ENCODE measurements at places on chromosomes 16 and 17.

- DNase-seq = no peak
These were observed at the start of gene BICDL2 for GRCh38 chr16:3036726-3037315. Gene BICDL2, minus strand, starts transcription at chr16:3036944. Its CDS starts 1,448 bp downstream, at chr16:3035496.

DNA sequence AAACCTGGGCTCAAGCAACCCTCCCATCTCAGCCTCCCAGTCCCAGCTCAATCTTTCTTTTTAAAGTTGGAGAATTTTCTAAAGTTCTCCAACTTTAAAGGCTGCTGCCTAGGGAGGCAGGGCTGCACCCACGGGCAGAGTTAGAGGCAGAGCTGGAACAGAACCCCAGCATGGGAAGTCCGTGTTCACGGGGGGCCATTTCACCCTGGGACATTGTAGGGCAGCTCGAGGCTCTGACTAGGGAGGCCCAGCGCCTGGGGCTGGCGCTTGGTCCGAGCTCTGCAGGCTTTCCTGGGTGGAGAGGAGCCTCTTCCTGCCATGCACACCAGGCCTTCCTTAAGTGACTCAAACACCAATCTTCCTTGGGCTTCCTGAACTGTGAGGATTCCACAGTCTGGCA, 70.2 kb downstream of the CYLD start:
- no peak for DNase-seq

- DNase-seq = no peak
These were observed 51.5 kb downstream of the GTF3C1 start for GRCh38 chr16:27498031-27498825.

DNA sequence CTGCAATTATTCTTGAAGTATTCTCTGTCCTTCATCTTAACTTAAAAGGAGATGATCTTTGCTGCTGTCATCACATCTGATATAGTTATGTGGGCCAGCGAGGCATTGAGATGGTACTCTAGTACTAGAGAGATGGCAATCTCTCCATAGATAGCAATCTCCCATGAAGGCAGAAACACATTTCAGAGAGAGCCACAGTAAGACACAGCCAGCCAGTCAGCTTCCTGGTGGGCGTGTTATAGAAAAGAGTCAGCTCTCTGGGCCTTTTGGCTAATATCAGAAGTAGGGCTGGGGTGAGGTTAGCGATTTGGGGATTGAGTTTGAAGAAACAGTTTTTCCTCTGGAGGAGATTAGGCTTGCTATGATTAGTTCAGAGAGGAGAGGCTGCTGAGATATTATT, 22.6 kb upstream of the EFCAB13 start:
- DNase-seq = no peak

DNA sequence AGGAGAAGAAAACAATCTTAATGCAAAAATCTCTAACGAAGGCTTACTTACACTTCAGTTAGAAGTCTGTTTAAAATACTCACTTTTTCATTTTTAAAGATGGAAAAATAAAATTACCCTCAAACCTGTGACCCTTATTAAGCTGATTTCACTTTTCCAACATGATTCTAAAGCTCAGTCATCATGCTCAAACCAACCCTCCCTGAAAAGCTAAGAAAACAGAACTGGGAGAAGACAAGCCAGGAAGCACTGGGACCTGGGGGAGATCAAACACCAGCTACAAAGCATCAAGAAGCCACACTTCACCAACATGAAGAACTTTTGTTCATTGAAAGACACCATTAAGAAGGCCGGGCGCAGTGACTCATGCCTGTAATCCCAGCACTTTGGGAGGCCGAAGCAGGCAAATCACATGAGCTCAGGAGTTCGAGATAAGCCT, 88.8 kb downstream of the LITAF start:
- DNase-seq = peak; percentile 13

DNA sequence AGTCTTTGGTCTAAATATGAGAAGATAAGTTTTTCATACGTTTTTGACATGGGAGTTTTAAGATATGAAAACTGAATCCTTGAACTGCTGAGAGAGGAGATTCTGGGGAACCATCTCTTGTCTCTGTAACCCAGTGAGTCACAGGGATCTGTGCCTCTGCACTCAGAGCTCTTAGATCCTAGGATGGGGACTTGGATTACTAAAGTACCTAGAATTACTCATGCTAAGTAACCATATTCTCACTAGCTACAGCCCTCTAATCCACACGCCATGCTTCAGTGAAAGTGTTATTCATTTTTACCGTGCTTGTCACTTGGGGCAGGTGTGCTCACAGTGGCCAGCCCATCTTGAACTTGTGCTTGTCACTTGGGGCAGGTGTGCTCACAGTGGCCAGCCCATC, 2.0 kb downstream of the MRM3 start:
- no peak for DNase-seq

GRCh38 chr17:58531661-58532554, 17.5 kb upstream of the MTMR4 start:
- DNase-seq = no peak

DNA sequence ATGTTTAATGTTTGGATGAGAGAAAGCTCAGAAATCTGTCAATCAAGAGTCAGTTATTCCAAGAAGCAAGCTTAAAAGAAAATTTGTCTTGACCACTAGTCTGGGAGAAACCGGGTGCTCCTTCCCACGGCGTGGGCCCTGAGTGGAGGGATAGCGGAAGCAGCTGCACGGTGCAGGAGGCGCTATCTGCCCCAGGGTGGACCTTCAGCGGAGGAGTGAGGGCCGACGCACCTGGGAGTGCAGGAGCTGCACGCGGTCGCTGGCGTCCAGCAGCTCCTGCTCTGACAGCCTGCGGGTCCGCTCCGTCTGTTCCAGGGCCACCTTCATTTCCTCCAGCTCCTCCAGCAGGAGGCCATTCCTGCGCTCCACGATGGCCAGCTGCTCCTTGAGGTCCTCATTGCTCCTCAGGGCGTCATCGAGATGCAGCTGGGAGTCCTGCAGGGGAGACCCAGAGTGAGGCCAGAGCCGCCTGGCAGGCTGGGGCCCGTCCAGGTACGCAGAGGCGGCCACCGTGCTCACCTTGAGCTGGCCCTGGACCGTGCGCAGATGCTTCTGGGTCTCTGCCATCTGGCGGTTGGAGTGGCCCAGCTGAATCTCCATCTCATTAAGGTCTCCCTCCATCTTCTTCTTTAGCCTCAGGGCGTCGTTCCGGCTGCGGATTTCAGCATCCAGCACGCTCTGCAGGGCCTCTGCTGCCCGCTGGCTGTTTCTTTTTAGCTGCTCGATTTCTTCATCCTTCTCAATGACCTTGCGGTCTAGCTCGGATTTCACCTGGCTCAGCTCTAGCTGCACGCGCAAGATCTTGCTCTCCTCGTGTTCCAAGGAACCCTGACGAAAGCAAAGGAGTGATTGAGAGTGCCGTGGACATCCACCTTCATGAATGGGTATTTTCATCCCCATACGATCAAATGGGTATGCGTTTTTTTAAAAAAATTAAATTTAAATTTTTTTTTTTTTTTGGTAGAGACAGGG, 63.5 kb downstream of the MYH13 start:
- DNase-seq = no peak

DNA sequence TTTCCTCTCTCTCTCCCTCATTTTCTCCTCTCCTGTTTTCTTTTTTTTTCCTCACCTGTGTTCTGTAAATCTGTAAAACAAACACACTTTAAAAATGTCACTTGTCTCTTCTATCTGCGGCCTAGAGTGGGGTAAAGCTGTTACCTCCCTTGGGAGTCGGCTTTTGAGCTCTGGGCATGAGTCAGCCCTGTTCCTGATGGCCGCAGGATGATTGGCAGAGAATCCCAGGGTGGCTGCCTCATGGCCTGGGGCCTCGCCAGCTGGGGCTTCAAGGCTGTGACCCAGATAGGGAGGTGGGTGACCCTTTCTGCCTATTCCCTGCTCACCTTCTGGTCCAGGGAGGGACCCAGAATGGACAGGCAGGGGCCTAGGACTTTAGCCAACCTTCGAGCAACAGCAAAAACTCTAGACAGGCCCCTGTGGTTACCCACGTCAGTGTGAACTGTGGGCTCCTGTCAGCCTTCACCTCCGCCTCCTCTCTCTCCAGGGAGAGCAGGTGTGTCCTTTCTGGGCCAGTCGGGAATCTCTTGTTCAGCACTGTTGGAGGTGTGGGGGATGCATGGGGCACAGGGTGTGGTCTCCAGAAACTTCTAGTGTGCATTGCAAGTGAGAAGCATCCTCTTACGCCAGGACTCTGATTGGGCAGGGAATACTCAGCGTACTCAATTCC, 87.4 kb downstream of the RAP1GAP2 start:
- DNase-seq = no peak

DNA sequence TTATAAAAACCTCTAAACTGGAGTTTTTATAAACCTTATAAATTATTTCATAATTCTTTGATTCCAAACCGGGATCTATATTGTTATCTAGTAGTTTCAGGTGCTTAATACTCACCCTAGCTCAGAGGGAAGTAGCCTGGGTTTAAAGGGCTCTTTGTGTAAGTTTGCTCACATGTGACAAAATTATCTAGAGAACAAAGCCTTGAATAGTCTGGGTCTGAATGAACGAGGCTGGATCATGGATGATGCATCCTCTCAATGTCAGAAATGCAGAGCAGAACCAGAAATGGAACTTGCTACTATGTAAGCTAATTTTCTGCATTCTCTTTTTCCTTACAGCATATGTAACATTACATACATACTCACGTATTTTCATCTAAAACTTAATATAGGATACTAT, 103.9 kb upstream of the NETO2 start:
- DNase-seq = no peak

DNA sequence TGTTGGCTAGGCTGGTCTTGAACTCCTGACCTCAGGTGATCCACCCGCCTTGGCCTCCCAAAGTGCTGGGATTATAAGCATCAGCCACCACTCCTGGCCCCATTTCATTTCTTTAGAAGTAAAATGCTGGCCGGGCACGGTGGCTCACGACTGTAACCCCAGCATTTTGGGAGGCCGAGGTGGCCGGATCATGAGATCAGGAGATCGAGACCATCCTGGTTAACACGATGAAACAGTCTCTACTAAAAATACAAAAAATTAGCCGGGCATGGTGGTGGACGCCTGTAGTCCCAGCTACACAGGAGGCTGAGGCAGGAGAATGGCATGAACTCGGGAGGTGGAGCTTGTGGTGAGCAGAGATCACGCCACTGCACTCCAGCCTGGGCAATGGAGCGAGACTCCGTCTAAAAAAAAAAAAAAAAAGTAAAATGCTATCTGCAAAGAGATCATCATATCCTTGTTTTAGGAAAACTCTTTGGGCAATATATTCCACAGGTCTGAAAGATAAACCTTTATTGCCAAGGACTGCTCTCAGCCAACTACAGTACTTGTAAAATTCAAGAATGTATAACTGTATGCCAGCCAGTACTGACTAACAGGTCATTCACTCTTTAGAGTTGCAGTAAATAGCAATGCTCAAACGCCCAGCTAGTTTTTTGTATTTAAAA, 3.8 kb downstream of the GJC1 start:
- no peak for DNase-seq

GRCh38 chr17:45123076-45123770, 9.1 kb downstream of the PLCD3 start:
- no peak for DNase-seq

GRCh38 chr17:43530288-43531081, 15.7 kb downstream of the ETV4 start:
- DNase-seq = peak; percentile 90

DNA sequence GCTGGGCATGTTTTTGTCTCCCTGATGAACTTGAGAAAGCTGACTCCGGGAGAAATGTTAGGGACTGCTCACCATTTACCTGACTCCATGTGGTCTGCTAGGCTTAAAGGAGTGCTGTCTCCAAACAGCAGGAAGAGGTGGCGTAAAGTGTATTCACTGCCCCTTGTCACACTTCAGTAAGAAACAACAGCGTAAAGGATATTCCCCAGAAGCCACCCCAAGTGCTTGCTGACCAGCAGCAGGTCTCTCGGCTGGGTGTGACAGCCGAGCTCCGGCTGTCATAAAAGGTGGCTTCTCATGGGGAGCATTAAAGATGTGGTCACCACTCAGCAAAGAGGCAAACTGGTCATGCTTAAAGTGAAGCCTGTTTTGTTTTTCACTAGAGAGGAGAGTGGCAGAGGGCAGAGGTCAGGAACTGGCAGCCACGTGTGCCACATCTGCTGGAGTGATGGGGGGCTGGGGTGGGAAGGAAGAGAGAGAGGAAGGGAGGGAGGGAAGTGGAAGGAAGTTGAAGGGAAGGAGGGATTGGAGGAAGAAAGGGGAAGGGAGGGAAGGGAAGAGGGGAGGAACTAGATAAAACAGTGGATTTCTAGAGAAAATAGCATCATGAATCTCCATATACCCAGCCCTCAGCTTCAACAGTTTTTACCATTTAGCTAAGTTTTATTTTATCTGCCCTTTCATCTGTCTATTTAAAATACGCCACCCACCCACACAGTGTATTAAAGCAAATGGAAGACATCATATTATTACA, 119.3 kb downstream of the CLEC16A start:
- no peak for DNase-seq

GRCh38 chr16:57720142-57720575, 15.4 kb upstream of the KATNB1 start:
- peak; percentile 54 for DNase-seq

GRCh38 chr17:13490427-13490826, 111.3 kb downstream of the HS3ST3A1 start:
- DNase-seq = no peak

DNA sequence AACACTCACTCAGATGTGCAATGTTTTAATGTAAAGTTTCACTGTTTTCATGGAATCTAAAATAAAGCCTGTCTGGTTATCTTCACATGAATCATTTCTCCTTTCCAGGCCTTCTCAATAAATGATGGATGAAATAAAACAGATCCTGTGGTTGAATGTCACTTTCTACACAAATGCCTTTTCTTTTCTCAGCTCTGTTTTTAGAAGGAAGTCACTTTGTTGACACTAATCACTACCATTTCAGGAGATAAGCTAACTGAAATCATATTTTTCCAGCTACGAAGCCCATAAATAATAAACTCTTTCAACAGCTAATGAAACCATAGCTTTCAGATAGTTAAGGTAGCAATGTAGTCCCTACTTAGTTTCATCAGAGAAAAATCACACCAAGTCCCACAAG, 17.9 kb downstream of the NME2 start:
- DNase-seq = no peak

DNA sequence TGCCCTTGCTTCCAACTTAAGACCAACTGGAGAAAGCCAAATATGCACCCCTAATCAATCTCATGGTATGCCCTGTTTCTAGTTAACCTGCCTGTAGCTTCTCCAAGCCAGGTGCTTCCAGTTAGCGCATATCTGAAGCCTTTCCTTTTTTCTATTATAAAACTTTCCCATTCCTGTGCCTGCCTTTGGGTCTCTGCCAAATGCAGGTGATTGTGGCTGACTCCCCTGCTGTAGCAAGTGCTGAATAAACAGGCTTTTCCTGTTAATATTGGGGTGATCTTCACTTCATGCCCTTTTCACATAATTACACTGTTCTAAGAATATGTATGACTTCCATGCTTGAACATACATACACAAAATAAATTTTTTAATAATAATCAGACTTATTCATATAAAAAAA, 207.4 kb downstream of the TANC2 start:
- DNase-seq = no peak

DNA sequence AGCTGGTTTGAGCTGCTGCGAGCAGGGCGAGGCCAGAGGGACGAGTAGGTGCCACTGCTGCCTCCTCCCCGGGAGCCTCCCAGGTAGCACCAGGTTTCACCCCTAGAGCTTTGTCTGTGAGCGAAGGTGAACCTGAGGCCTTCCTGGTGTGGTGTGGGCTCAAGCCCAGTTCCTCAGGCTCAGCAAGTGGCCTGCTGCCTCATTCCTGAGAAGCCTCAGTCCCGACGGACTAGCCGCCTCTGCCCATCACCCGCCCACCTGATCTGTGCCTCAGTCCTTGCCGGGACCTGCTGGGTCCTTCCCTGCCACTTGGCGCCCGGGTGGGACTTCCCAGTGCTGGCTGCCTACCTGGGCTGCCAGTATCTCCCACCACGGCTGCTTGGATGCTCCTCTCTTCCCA, 1.7 kb downstream of the NLRC3 start:
- DNase-seq = no peak

Measured in large intestine (tissue), 12 donors.